ENCODE measurements at places on chromosomes 1 and 21.

DNA sequence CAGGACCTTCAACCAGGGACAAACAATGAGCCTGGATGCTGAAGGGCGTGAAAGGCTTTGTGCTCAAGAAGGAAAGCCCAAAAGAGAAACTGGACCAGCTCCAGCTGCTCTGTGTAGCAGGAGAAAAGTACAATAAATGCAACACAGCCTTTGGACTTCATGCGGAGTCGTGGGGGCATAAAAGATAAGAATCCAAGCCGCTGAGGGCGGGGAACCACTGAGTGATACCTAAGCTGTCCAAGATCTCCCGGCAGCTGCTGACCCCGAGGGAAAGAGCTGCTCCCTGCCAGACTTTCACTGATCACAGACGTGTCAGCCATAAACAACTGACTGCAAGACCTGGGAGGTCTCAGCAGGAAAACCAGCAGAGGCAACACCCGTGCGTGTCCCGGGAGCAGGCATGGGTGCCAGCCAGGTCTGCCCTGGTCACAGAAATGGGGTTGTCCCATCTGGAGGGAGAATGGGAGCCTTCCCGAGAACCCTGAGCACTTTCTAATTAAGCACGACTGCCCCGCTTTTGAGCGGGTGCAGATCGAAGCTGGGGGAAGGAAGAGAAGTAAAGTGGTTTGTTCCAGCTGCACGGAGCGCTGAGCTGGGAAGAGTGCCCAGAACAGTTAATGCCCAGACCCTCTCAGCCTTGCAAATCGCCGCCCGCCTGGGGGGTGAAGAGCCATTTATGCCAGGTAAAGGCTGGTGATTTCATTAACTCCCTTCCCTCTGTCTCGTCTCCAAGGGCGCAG, 68.3 kb upstream of the TARDBP start:
- no peak for DNase-seq

- no peak for DNase-seq
Measured at GRCh38 chr1:110505596-110505995, 13.4 kb downstream of the KCNA10 start.

GRCh38 chr1:208747979-208748378, 503.8 kb upstream of the PLXNA2 start:
- DNase-seq, result no peak

- no peak for DNase-seq
Measured at GRCh38 chr1:119007670-119008482, 19.7 kb upstream of the TBX15 start.

DNA sequence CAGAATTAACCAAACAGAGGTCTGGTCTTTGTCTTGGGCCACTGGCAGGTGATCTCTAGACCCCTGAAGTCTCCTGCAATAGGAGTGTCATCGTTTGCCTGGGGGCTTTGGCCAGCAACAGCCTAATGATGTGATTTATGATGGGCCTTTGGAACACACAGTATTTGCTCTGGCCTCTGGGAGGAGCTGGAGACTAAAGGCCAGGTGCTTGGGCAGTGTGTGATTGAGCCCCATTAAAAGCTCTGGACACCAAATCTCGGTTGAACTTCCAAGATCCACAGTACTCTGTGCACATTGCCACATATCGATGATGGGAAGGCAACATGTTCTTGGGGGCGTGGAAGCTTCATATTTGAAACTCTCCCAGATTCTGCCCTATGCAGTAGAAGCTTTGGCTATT, 32.0 kb upstream of the TLR5 start:
- no peak for DNase-seq

- no peak for DNase-seq
Measured at GRCh38 chr1:29579821-29580425, 343.6 kb downstream of the PTPRU start.

GRCh38 chr1:10516925-10517676, 42.4 kb downstream of the PEX14 start:
- no peak for DNase-seq

DNA sequence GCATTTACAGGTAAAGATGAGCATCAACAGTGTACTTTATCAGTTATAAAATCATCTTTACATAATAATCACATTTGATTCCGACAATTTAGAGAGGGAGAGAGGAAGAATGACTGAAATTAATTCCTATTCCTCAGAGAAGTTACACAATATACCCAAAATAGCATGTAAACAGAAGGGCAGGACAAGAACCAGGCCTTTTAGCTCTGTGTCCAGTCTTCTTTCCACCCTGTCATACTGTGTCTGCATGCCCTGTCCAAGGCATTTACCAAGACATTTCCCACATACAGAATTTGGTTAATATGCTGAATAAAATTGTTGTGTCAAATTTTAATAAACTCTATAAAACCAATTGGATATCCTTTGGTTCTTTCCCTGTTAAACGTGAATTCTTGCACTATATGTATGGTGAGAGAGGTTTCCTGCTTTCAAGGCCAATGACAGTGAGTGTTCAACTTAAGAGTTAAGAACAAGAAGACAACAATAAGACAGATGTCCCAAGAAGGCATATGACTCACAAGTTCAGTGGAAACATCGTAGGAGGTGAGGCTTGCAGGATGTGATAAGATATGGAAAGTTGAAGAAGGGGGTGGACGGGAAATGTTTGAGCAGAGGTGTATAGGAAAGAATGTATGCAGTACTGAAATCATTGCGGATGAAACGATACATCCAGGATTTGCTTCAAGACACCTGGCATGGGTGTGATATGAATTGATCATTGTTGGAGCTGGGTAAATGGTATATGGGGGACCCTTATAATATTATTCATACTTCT, 20.8 kb downstream of the LRRC8B start:
- DNase-seq, result no peak

DNA sequence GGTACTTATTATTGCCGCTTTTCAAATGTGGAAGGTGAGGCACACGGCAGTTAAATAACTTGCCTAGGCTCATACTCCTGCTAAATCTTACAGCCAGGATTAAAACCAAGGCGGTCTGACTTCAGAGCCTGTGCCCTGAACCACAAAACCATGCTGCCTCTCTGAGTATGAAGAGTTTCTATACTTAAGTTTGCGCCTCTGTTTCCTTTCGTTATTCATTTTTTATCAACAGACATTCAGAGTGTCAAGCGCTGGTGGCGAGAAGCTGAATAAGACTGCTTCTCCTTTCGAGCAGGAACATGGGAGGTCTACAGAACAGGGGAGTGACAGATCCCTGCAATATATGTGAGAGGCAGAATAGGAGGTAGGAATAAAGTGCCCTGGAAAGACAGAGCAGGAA, 96.0 kb upstream of the DUSP10 start:
- DNase-seq, result peak; percentile 21
